ENCODE measurements at places on chromosomes 3 and 15. TPM values are rescaled to one million over a fixed set of nuclear protein-coding genes. Genes with fewer than 3 reads are reported as not detected.

DNA sequence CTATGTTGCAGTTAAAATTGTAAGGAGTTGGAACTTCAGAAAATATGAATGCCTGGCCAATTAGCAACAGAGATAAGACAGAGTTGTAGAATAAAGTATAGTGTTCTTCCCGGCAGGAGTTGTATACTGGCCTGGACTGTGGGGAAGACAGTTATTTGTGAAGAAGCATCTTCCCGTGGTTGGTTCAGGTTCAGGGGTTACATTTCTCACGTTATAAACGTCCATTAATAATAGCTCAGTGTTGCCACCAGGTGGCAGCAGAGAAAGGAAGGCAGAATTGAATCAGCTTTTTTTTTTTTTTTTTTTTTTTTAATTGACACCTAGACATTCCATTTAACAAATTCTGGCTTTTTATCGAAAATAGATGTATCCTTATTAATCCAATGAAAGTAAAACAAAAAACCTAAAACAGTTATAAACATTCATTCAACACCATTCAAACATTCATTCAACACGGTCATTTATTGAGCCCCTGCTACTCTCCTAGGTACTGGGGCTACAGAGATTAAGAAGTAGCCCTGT, 66.4 kb upstream of the NR2E3 start:
- DNase-seq: no peak

TM4SF4 gene
- not detected for total RNA-seq

DTX3L gene
- 30.0 TPM for total RNA-seq

LMAN1L gene
- total RNA-seq: not detected

All from PC-9 (cell line).